Ovary (tissue), 10 donors: ENCODE measurements at places on chromosomes 11 and 22. TPM values are rescaled to one million over a fixed set of nuclear protein-coding genes. Genes with fewer than 3 reads are reported as not detected.

Gene KCNQ1OT1
- 5.1 TPM for total RNA-seq

Gene RFPL2
- total RNA-seq, result not detected

Gene NCAM1
- total RNA-seq, result 57.7 TPM

Gene MCAM
- 34.6 TPM for total RNA-seq

Gene TCN1
- total RNA-seq, result 0.48 TPM

Gene BARX2
- total RNA-seq, result not detected

Gene MTMR2
- total RNA-seq, result 19.9 TPM

Gene GGTLC3
- total RNA-seq, result not detected

Gene RIC8A
- 119 TPM for total RNA-seq

Gene OR4A15
- not detected for total RNA-seq

Gene SLC17A6
- not detected for total RNA-seq

Gene MYBPC3
- total RNA-seq, result 0.18 TPM

Gene KRTAP5-1
- total RNA-seq, result not detected

Gene SLC22A12
- total RNA-seq, result not detected

Gene CTSF
- total RNA-seq, result 188 TPM

Gene RFPL1
- total RNA-seq, result not detected

Gene DRD2
- total RNA-seq, result not detected

Gene CCDC86
- 25.2 TPM for total RNA-seq
